Frontal cortex (tissue), 4 donors: ENCODE measurements at places on chromosomes 2 and 18.

- DNase-seq, result no peak
Observed at GRCh38 chr2:46422717-46423394, 56.5 kb upstream of the TMEM247 start.

GRCh38 chr2:158762336-158762735 lies 32.8 kb upstream of the DAPL1 start:
- no peak for DNase-seq

DNA sequence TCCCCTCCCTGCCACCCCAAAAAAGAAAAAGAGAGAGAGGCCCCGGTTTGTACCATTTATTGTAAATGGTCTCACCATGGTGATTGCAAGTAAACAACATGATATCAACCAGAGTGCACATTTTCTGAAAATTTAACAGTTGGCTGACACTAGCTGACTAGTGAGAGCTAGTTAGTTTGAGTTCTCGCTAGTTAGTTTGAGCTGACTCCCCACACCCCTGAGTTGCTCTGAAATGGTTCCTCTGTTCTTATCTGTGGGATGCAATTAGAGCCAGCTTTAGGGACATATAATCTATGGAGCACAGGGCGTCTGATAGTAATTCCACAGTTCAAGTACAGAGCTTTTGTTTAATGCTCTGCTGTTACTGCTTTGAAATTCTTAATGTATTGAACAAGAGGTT lies 13.1 kb downstream of the CASP10 start:
- DNase-seq, result no peak

DNA sequence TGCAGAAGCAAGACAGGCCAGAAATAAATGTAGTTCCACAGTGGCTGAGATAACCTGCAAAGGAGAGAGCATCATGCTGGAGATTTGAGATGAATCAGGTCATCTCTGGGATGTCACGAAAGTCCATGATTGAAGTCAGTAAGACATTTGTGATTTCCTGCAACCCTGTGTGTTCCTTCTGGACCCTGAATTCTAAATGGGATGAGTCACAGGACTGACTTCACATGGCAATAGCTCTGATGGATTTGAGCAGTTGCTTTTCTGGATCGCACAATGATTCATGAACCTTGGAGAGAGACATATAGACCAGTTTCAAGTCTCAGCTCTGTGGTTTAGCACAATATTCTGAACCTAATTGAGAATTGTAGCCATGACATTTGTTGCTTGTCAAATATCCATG lies 102.9 kb downstream of the TSN start:
- no peak for DNase-seq

- DNase-seq, result no peak
Observed at GRCh38 chr2:200373231-200373630, 66.7 kb downstream of the SPATS2L start.

GRCh38 chr18:44740000-44740399 lies 59.3 kb downstream of the SETBP1 start:
- no peak for DNase-seq

DNA sequence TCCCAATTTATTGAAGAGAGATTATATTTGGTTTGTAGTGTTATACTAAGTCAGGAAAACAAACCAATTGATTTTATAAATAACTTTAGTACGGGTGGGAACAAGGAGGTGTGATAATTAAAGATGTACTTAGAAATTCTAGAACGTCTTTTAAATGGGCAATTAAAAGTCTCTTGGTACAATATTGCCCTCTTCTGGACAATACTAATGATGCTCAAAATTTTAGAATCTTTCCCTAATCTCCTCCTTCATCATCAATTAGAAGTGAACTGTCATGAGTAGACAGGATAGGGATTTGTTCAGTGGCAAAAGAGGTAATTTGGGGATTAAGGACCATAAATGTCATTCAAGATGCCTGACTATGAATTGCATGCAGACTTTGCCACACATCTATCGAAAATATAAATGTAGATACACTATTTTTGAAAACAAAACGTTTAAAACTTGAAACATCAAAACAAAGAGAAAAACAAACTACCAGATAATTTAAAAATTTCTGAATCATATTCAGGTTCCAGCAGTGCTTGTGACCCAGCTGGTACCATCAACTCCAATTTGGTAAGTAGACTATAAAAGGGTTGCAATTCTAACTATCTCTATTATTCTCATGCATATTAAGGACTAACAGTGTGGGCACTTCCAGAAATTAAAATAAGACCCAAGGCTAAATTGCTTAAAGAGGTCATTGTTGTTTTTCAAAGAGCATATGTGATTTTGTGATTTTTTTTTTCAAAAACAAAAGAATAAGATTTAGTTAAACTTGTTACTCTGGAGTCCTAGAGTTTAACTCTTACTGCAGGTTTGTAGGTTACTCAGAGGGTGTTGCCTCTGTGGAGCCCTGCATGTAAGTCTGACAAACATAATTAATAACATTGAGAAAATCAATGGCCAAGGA lies 123.5 kb downstream of the LAMA3 start:
- no peak for DNase-seq

DNA sequence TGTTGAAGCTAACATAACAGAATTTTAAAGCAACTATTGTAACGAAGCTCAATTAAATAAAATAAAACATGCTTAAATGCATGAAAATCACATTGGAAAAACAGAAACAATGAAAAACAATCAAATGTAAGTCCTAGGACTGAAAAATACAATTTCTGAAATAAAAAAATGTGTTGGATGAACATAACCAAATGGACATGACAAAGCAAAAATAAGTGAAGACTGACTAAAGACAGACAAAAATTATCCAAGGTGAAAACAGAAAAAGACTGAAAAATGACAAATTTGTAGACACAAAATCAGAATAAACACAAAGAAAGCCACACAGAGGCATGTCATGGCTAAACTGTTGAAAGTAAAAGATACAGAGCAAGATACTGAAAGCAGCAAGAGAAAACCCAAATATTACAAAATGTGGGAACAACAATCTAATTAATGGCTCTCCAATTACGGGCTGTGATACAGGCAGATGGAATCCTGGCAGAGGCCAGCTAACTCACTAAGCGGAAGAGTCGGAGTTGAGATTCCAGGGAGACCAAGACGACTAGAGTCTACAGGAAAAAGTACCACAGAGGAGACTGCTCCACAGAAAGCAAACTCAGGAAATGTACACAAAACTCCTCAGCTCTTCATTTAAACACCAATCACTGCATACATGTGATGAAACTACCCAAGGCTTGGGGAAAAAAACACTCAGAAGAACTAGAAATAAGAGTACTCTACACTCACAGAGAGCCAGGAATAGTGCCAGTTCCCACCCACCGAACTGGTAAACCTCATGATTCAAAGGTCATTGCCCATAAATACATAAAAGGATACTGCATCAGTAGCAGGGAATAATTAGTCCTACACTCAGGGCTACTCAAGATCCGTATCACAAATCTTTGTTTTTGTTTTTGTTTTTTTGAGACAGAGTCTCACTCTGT lies 83.6 kb downstream of the ATAD2B start:
- no peak for DNase-seq

DNA sequence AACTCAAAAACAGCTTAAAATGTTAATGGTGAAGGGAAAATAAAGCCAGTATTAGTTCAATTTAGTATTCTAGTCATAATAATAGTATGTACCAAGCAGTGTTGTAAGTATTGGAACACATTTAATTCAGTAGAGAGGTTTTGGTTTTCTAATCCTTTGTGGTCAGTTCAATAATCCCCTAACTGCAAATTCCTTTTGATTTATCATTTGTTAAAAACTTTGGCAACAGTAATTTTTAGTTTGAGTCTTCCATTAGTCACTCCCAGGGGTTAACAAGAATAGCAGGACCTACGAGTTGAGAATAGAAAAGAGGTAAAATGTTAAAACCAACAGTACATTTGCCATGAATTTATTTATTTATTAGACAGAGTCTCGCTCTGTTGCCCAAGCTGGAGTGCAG lies 10.7 kb downstream of the MRPL44 start:
- no peak for DNase-seq

- peak; percentile 69 for DNase-seq
Observed at GRCh38 chr2:222671259-222672067, at the start of gene MOGAT1. TSS of gene MOGAT1 (plus strand) at chr2:222671658. CDS start at chr2:222671786, 128 bp downstream.

- DNase-seq, result no peak
Observed at GRCh38 chr2:97961534-97961933, 34.2 kb downstream of the TMEM131 start.

GRCh38 chr18:6593142-6593885 lies 136.2 kb upstream of the ARHGAP28 start:
- DNase-seq, result no peak

DNA sequence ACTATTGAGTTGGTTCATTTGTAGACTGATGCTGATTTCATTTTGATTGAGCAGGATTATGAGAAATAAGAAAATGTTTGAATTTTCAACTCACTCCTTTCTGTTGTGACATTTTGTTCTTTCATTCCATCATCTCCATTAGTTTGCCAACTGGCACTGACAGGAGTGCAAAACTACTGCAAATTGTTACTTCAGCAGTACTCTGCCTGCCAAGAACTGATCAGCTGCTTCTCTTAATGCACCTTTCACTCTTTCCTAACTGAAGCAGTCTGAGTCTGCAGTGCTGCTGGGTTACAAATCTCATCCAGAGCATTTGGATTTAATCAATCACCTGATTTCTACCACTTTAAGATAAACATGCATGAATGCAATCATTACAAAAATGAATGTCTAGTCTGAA lies 70.9 kb downstream of the TMEFF2 start:
- peak; percentile 2 for DNase-seq
